Mesothelial cell of epicardium (in vitro differentiated cells): ENCODE measurements at places on chromosomes 13 and 19. TPM values are rescaled to one million over a fixed set of nuclear protein-coding genes. Genes with fewer than 3 reads are reported as not detected.

DNA sequence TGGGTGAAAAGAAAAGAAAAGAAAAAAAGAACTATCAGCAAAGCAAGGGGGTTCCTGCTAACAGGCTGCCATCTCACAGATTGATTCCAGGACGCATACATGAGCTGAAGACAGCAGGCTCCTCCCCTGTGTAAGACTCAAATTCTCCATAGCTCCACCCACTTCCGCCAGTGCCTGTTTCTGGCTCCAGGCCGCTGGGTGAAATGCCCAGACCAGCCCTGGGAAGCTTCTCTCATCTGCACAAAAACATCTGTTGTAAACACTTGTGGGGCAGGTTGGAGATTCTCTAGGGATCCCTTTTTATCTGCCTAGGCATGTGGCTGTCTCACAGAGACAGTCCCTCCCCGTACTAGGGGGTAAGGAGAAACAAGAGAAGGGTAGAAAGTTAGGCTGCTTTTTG is 1054.4 kb upstream of the SPRY2 start:
- H3K27ac ChIP-seq, result no peak overlapping the region
- H3K4me1 ChIP-seq, result peaks cover 37% of the 10 kb centered on the region
- H3K27me3 ChIP-seq, result no peaks in the 10 kb centered on the region

- no peak overlapping the region for H3K4me3 ChIP-seq
- peaks cover 28% of the 10 kb centered on the region for H3K4me1 ChIP-seq
- no peaks in the 10 kb centered on the region for H3K36me3 ChIP-seq
- no peaks in the 10 kb centered on the region for H3K27me3 ChIP-seq
- DNase-seq, result no peak
- H3K27ac ChIP-seq, result peak overlapping the region; percentile 74
Observed at GRCh38 chr13:44255771-44256364, 117.8 kb upstream of the SERP2 start.

DNA sequence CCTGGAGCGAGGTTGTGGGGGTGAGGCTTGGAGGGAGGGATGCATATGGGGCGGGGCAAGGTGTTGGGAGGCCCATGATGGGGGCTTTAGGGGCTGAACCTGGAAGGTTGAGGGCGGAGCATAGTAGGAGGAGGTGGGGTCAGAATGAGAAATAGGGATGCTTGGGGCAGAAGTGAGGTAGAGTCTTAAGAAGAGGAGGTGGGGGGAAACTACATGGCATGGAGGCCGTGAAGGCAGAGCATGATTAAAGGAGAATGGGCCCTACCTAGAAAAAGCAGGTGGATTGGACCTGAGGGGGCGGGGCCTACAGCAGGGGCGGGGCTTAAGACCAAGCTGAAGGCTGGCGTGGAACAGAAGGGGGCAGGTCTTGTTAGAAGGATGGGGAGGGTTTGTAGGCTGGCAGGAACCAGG is 799 bp downstream of the NR1H2 start:
- DNase-seq, result no peak
- peak overlapping the region; percentile 69 for H3K27ac ChIP-seq
- H3K4me1 ChIP-seq, result peaks cover 4% of the 10 kb centered on the region
- H3K27me3 ChIP-seq, result no peaks in the 10 kb centered on the region

DNA sequence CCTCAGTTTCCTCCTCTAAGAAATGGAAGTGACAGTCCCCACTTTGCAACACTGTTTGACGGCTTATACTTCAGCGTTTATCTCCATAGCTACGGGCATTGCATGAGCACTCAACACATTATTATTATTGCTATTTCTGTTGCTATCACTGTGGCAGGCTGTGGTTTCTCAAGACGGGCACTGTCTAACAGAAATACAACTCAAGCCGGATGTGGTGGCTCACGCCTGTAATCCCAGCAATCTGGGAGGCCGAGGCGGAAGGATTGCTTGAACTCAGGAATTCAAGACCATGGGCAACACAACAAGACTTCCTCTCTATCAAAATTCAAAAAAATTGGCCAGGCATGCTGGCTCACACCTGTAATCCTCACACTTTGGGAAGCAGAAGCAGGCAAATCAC is 4.9 kb upstream of the ZSWIM4 start:
- peaks cover 14% of the 10 kb centered on the region for H3K4me1 ChIP-seq
- DNase-seq, result no peak
- H3K4me3 ChIP-seq, result no peak overlapping the region

- no peak overlapping the region for H3K4me3 ChIP-seq
- no peak for DNase-seq
- H3K4me1 ChIP-seq, result peaks cover 6% of the 10 kb centered on the region
- H3K27me3 ChIP-seq, result no peaks in the 10 kb centered on the region
- H3K27ac ChIP-seq, result no peak overlapping the region
Observed at GRCh38 chr13:33751151-33751550, 66.8 kb upstream of the RFC3 start.

DNA sequence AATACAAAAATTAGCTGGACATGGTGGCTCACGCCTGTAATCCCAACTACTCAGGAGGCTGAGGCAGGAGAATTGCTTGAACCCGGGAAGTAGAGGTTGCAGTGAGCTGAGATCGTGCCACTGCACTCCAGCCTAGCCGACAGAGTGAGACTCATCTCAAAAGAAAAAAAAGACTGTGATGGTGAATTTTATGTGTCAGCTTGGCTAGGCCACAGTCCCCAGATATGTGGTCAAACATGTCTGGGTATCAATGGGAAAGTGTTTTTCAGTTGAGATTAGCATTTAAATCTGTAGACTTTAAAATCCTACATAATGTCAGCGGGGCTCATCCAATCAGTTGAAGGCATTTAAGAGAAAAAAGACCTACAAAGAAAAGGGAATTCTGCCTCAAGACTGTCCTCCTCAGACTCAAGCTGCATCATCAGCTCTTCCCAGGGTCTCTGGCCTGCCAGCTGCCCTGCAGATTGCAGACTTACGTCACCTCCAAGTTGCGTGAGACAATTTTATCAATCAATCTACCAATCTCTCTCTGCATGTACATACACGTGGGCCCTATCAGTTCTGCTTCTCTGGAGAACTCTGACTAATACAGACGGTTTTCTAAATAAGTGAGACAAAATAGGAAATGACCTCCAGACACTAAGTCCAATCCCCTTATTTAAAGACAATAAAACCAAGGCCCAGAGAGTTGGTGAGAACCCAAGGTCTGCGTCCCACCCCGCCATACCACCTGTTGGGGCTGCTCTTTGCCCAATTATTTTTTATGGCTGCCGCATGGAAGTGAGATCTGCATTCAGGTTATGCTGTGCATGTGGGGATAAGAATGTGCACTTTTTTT is 99.2 kb downstream of the ABCC4 start:
- H3K36me3 ChIP-seq, result peaks cover 16% of the 10 kb centered on the region
- no peaks in the 10 kb centered on the region for H3K4me1 ChIP-seq
- no peak for DNase-seq
- H3K27me3 ChIP-seq, result no peaks in the 10 kb centered on the region

DNA sequence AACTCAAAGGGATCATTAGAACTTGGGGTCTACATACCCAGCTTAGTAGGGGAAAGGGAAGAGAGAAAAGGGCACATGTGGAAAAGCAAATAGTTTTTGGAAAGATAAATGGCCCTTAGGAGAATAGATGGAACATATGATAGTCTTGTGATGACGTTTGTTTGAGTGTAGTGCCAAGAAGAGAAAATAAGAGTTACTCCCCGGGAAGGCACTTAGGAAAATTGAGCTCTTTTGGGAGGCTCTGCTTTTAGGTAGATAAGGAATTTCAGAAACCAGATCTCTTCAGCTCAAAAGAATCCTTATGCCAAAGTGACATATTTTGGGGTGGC is 44.8 kb upstream of the SERTM1 start:
- peaks cover under 1% of the 10 kb centered on the region for H3K27me3 ChIP-seq
- H3K27ac ChIP-seq, result no peak overlapping the region
- H3K36me3 ChIP-seq, result no peaks in the 10 kb centered on the region
- DNase-seq, result no peak
- no peak overlapping the region for H3K4me3 ChIP-seq
- peaks cover 14% of the 10 kb centered on the region for H3K4me1 ChIP-seq

- no peak overlapping the region for H3K4me3 ChIP-seq
- H3K36me3 ChIP-seq, result no peaks in the 10 kb centered on the region
- H3K27me3 ChIP-seq, result peaks cover 68% of the 10 kb centered on the region
- DNase-seq, result no peak
Observed at GRCh38 chr13:45576466-45576865, 39.1 kb downstream of the ERICH6B start.

GRCh38 chr13:55543053-55543452 is 1597.7 kb upstream of the PRR20A start:
- no peaks in the 10 kb centered on the region for H3K36me3 ChIP-seq
- peaks cover 7% of the 10 kb centered on the region for H3K4me1 ChIP-seq
- H3K27ac ChIP-seq, result no peak overlapping the region
- no peaks in the 10 kb centered on the region for H3K27me3 ChIP-seq
- H3K4me3 ChIP-seq, result no peak overlapping the region

GRCh38 chr19:41616792-41617621 is 9.9 kb downstream of the CEACAM4 start:
- no peaks in the 10 kb centered on the region for H3K27me3 ChIP-seq
- no peak overlapping the region for H3K27ac ChIP-seq
- H3K4me1 ChIP-seq, result no peaks in the 10 kb centered on the region

GRCh38 chr13:31674051-31674450 is 65.3 kb upstream of the RXFP2 start:
- H3K4me1 ChIP-seq, result peaks cover 7% of the 10 kb centered on the region
- no peak for DNase-seq
- no peaks in the 10 kb centered on the region for H3K36me3 ChIP-seq

DNA sequence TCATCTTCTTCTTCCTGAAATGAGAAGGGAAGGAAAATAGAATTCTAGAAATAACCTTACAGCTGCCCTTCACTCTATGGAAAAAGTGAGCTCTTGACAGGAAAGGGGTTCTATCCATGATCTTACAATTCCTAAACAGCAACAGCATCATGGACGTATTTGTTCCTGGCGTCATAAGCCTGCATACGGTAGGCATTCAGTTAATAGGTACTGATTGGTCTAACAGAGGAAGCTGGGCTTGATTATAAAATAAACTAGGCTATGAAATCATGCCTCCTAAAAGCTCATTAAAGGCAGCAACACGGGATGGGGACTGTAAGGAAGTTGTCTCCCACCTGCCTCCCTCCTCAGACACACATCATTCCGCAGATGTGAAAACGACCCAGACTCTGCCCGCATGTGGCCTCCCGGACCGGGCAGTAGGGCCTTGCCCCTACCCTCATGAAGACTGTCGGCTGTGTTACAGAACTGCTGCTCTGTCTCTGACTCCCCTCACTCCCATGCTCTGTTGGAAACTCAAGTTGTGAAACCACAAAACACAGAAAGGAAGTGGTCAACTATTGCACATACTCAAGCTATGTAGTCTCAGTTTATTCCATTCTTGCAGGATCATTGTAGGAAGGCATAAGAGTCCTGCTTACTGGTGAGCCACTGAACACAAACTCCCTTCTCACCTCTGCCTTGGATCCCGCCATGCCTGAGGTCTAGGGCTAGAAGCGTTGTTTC is 129.8 kb downstream of the DLEU7 start:
- peaks cover 13% of the 10 kb centered on the region for H3K4me1 ChIP-seq
- H3K27me3 ChIP-seq, result peaks cover 6% of the 10 kb centered on the region
- DNase-seq, result no peak
- H3K4me3 ChIP-seq, result no peak overlapping the region
- no peaks in the 10 kb centered on the region for H3K36me3 ChIP-seq

DNA sequence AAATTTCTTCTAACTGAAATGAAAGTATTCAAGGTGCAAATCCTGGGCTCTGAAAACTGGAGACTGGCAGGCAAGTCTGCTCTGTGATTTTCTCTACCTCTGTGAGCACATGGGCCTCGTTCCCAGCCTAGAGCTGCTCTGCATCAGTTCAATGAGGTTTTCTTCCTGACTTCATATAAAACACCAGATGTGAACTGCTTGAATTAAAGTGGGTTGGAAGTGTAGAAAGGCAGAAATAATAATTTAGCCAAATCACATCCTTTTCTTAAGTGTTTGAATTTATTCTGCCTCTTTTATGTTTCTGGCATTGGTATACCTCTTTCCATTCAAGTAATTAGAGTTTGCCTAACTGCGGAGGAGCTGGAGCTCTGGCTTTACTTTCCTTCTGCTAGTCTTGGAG is 540.8 kb downstream of the OLFM4 start:
- no peak for DNase-seq
- H3K36me3 ChIP-seq, result no peaks in the 10 kb centered on the region
- H3K4me1 ChIP-seq, result peaks cover 16% of the 10 kb centered on the region
- no peak overlapping the region for H3K27ac ChIP-seq
- H3K27me3 ChIP-seq, result peaks cover 9% of the 10 kb centered on the region
- no peak overlapping the region for H3K4me3 ChIP-seq

- peaks cover 31% of the 10 kb centered on the region for H3K4me1 ChIP-seq
- peaks cover 48% of the 10 kb centered on the region for H3K27me3 ChIP-seq
- no peak for DNase-seq
- H3K4me3 ChIP-seq, result peak overlapping the region; percentile 84
- H3K36me3 ChIP-seq, result no peaks in the 10 kb centered on the region
Observed at GRCh38 chr13:76883236-76883635, 3.0 kb downstream of the KCTD12 start.

- H3K27ac ChIP-seq, result no peak overlapping the region
- DNase-seq, result no peak
- no peak overlapping the region for H3K4me3 ChIP-seq
Observed at GRCh38 chr19:11458236-11458900, 22.5 kb downstream of the ELAVL3 start.

DNA sequence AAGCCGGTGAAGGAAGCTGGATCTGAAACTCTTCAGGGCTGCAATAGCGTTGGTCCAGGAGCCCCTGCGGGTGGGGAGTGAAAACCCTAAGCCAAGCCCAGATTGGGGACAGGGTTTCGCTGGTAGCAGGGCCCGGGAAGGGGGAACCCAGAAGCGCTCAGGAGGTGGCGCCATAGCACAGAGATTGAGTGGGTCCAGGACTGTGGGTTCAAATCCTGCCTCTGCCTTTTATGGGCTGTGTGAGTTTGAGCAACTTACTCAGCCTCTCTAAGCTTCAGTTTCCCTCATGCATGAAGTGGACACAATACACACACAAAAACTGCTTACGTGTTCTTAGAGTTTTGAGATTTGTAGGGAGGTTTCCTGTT is 8.3 kb upstream of the SYCN start:
- DNase-seq, result no peak
- H3K27ac ChIP-seq, result no peak overlapping the region
- H3K4me3 ChIP-seq, result no peak overlapping the region
- no peaks in the 10 kb centered on the region for H3K4me1 ChIP-seq
- peaks cover 3% of the 10 kb centered on the region for H3K36me3 ChIP-seq

GRCh38 chr13:98781470-98781869 is 29.0 kb upstream of the SLC15A1 start:
- H3K27me3 ChIP-seq, result peaks cover 2% of the 10 kb centered on the region
- DNase-seq, result no peak
- H3K36me3 ChIP-seq, result no peaks in the 10 kb centered on the region
- H3K4me3 ChIP-seq, result no peak overlapping the region
- no peak overlapping the region for H3K27ac ChIP-seq

Gene ELL
- 16.4 to 19.2 TPM (median 18.7 TPM) in 3 replicates for total RNA-seq

Gene ACTMAP
- total RNA-seq, result 14.2 to 18.4 TPM (median 15.0 TPM) in 3 replicates

Gene TPTE2
- total RNA-seq, result 0.18 to 0.60 TPM (median 0.47 TPM) in 3 replicates

Gene MBD3L2
- total RNA-seq, result not detected in 3 replicates

Gene CEACAM21
- total RNA-seq, result not detected in 3 replicates

Gene ADGRE3
- not detected in 3 replicates for total RNA-seq

Gene IGFL3
- total RNA-seq, result not detected in 3 replicates

Gene KCTD12
- 121 to 142 TPM (median 142 TPM) in 3 replicates for total RNA-seq

Gene ZNF540
- total RNA-seq, result 0.98 to 1.3 TPM (median 1.2 TPM) in 3 replicates
